SK-N-DZ (cell line): ENCODE measurements at places on chromosomes 7 and 10.

DNA sequence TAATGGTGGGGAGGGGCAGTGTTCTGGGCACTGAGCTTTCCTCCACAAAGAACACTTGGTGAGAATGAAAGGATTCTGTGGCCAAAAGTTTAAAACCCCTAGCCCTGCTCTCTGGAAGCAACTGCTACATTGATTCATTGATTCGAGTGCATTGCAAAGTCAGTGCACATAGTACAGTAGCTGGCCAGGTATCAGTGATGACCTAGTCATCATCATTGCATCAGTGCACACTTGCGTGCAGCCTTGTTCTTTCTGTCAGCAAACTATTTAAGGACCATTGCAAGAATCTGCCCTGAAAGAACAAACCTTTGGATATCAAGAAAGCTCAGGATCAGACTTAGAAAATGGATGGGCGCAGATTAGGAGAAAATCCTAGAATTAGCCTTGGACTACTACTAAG lies 47.4 kb downstream of the CUL1 start:
- no peak for DNase-seq

DNA sequence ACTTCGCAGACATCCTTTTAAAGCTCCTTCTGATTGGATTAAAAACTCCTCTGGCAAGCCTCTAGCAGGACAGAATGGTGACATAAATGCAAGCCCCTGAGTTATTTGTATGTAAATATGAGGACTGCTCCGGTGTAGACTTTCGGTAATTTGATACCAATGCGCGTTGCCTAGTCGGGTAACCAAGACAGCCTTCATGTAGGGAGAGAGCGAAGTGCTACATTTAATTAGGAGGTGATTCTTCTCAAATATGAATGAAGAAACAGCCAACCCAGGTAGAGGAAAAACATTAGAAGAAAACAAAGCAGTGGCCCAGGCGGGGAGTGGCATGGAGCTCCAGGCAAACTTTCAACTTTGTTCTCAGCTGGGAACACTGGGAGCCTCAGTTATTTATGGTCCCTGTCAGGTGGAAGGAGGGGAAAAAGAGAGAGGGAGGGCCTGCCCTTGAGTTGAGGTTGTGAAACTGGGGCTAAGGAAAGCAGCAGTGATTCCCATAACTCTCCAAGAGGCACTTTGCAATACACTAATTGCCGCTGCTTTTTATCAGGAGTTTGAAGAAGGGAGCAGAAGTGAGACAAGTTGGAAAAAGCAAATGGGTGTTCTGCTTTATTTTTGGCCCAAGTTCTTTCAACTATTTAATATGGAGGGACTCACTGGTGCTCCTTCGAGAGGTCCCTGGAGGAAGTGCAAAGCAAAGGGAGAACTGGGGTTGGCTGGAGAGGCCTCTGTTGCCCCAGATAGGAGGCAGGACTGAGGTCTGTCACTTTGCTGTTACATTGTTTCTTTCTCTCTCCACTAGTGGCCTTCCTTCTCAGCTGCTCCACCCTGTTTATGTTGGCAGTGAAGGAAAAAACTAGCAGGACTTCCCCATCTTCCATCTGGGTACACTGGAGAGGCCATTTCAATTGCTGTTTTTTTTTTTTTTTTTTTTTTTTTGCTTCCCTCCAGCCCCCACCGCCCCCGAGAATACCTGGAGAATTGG lies 234.6 kb upstream of the CCDC6 start:
- DNase-seq, result peak; percentile 81

DNA sequence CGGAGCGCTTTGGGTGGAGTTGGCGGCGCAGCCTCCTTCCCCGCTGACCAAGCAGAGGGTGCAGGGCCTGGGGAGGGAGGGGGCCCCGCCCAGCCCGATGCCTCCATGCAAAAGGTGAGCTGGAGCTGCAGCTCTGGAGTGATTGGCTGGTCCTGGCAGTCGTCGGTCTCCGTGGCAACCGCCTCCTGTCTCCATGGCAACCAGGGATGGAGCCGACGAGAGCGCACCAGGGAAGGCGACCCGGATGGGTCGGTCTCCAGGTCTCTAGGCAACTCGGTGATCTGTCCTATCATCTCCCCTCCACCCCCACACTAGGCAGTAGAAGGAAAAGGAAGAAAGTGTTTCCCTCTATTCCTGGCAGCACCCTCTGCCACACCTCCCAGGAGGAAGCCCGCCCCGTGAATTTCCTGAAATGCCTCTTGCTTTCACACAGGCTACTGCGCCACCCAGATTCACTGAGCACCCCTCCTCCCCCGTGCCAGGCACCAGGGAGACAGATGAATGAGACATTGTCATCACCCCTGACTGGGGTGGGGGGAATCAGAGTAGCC lies 647 bp upstream of the NACAD start:
- peak; percentile 99 for DNase-seq

DNA sequence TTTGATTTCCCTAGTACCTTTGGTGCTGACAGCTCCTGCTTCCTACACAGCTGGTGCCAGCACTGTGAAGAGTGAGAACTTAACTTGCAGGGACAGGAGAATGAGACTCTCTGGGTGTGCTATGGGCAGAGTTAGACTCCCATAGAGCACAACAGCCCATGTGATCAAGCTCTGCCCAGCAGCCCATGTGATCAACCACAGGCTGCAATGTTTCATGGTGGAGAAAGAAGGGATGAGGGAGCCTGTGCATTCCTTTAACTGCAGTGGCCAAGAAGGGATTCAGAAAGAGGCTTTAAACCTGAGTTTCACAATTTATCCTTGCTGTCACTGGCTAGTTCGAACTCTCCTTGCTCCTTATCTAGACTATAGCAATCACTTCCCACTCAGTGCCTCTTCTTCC lies 10.0 kb upstream of the MEST start:
- no peak for DNase-seq

DNA sequence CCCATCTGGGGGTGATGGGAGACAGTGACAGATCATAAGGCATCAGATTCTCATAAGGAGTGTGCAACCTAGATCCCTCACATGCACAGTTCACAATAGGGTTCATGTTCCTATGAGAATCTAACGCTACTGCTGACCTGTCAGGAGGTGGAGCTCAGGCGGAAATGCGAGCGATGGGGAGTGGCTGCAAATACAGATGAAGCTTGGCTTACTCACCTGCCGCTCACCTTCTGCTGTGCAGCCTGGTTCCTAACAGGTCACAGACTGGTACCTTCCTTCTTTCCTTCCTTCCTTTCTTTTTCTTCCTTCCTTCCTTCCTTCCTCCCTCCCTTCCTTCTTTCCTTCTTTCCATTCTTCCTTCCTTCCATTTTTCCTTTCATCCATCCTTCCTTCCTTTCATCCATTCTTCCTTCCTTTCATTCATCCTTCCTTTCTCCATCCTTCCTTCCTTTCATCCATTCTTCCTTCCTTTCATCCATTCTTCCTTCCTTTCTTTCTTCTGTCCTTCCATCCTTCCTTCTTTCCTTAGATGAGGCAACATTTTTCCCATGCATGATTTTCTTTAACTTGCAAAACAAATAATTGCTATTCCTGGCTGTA lies 370.0 kb upstream of the AUTS2 start:
- DNase-seq, result no peak

GRCh38 chr10:30051220-30051619 lies 8.2 kb downstream of the JCAD start:
- DNase-seq, result no peak

DNA sequence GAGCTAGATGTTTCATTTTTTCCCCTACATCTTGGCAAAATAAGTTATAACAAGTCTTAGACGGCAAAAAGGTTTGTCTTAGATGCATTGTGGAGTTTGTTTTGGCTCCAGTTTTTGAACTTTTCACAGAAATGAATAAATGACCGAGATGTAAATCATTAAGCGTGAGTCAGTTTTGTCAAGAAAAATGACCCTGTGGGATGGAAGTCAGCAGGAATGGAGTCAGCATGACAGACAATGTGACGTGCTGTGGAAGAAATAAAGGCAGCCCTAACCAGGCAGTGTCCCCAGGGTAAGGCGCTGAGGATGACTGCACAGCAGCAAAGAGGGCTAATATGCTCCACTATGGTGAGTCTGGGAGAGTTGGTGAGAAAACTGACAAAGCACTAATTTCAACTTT lies 163.2 kb downstream of the NOC3L start:
- DNase-seq, result no peak

DNA sequence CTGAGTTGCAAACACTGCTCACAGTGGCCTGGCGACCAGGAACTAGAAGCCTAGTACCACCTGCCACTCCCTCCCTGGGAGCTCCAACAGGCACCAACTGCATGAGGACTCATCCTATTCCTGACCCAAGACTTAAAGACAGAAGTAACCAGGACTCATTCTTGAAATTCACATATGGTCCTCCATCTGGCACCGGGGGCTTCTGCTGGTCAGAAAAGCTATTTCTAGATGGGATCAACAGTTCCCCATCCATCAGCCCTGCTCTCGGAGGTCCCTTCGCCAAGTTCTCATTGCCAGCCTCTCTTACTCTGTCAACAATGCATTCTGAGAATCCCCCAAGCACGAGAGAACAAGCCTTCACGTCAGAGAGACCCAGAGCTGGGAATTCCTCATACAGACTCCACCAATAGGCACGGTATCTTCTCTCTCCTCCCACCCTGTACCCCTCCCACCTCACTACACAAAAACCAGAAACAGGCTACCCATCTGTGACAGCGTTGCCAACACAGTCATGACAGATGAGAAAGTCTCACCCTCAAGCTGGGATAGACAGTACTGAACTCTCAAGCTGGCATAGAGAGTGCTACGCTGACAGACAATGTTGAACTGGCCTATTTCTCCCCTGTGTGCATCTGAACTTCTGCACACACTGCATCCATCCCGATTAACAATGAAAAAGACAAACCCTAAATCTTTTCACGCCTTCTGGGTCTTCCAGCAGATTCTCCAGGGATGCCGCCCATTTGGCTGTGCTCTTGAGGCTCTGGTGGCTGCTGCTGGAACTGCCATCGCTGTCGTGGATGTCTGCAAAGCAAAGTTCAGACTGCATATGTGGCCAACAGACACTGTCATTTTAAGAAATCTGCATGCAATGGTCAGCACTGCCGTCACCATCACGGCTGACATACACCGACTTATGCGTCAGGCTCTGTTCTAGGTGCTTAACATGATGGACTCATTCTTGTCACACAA lies 15.6 kb downstream of the RGS10 start:
- no peak for DNase-seq

GRCh38 chr7:114086914-114087652 lies 168.3 kb upstream of the PPP1R3A start:
- DNase-seq, result no peak

- DNase-seq, result peak; percentile 45
Observed at GRCh38 chr7:36763132-36763816, 39.0 kb upstream of the AOAH start.

- DNase-seq, result no peak
Observed at GRCh38 chr7:76011442-76011861, 17.1 kb upstream of the TMEM120A start.

GRCh38 chr7:73338321-73338720 lies 10.4 kb downstream of the FKBP6 start:
- no peak for DNase-seq

GRCh38 chr10:49407151-49407550 lies 11.3 kb upstream of the DRGX start:
- DNase-seq, result no peak

GRCh38 chr10:79052291-79053080 lies 16.3 kb upstream of the ZMIZ1 start:
- DNase-seq, result peak; percentile 82

GRCh38 chr7:8719102-8719501 lies 285.7 kb downstream of the NXPH1 start:
- DNase-seq, result no peak

DNA sequence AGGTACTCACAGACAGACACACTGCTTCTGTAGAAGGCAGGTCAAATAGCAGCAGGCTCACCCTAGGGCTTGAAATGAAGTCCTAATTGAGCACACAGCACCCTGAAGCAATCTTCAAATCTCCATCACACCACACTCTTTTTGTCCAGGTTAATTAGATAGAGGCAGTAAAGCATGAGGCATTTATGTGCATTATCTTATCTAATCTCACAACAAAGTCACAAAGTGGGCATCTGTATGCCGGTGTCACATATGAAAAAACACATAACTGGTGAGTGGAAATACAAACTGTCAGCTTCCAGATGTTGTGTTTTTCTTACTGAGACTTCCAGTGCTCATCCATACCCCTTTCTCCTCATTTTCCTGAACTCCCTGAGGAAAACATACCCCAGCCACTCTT lies 63.8 kb upstream of the NRBF2 start:
- peak; percentile 84 for DNase-seq

GRCh38 chr10:67662415-67662814 lies 33.6 kb downstream of the CTNNA3 start:
- no peak for DNase-seq

DNA sequence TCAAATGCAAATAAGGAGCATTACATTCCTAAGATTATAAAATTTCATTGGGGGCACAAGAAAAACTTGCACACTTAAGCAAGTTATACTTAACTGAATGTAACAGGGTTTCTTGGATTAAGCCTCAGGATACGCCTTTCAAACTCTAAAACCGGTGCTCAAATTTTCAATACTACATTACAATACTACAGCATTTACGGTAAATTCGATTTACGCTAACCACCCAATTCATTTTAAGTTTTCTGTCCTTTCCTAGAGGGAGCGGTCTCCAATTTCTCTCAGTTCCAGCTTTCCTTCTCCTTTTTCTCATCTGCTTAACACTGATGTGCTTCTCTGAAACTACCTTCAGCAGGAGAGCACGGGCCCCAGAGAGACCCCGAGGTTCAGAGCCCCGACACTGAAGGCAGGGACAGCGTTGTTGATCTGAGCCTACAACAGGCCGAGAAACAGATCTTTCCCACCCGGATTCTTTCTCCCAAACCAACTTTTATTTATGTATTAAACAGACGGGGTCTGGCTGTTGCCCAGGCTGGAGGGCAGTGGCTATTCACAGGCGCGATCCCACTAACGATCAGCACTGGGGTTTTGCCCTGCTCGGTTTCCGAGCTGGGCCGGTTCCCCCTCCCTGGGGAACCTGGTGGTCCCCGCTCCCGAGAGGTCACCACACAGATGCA lies 798 bp downstream of the ZNF425 start:
- DNase-seq, result no peak

DNA sequence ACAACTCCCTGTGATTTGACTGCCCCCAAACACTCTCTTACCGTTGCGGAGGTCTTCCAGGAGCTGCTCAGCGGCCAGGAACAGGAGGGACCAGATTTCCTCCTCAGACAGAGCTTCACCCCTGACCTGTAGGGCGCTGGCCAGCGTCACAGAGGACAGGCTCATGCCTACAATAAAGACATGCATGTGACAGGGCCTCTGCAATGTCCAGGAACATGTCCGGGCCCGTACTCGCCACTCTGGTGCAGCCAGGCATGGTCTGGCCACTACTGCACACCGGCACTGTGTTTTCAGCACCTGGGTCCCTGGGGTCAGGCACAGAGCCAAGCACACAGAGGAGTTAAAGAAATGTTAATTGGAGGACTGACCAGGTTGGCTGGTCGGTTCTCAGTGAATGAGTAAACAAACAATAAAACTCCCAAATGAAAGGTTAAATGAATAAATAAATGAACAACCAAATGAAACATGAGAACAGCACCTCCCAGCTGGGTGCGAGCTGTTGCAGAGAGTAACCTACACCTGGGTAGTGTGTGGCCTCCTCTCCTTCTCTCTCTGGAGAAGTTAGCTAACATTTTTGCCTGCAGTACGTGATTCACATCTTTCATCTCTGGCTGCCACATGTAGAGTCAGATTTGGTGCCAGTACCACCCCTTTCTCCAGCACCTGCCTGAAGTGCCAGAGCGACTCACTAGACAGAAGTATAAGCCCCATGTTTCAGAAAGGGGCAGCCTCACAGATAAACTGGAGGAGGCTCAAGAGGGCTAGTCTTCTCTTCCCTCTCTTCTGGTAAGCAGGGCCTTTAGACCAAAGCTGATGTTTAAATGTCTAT lies 22.8 kb downstream of the FRMPD2 start:
- DNase-seq, result no peak
